ENCODE measurements at places on chromosomes 5 and 9. TPM values are rescaled to one million over a fixed set of nuclear protein-coding genes. Genes with fewer than 3 reads are reported as not detected.

- DNase-seq, result no peak
Observed at GRCh38 chr5:151150471-151151262, 6.9 kb downstream of the ANXA6 start.

DNA sequence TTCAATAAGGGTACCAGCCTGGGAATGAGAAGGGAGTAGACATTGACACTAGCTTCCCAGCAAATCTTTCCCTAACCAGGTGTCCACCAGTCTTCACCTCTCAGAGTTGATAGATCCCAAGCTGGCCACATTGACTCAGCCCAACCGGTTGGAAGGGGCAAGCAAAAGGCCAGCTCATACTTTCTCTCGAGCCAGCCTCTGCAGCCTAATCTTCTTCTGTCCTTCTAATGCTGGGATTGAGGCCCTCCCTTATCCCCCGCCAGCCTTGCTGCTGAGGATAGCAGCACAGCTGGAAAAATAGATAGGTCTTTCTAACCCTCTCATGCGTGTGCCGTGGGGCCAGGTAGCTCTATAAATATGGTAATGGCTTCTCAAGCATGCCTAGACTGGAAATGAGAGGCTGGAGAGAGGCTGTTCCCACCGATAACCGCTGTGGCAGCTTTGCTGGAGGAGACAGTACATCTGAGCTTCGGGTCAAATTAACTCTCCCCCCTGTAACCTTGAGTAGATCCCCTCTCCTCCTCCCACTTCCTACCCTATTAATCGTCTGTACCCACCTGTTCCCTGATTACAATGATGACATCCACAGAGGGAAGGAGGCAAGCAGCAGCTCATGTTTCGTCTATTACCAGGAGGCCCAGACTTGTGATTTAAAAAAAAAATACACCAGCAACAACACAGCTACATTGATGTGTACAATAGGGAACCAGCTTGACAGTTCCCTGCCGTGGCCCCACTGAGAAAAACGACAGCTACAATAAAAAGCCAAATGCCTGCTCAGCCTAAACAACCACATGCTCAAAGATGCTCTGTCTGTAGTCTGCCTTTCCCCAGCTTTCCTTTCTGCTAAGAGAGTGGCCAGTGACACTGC lies 219.9 kb upstream of the BRINP1 start:
- no peak for DNase-seq

Gene PCDHB11
- 0.28 TPM for polyA plus RNA-seq

GRCh38 chr5:997711-998110 lies 10.9 kb upstream of the NKD2 start:
- DNase-seq, result peak; percentile 50

Gene ADAMTSL1
- polyA plus RNA-seq, result 0.50 TPM

DNA sequence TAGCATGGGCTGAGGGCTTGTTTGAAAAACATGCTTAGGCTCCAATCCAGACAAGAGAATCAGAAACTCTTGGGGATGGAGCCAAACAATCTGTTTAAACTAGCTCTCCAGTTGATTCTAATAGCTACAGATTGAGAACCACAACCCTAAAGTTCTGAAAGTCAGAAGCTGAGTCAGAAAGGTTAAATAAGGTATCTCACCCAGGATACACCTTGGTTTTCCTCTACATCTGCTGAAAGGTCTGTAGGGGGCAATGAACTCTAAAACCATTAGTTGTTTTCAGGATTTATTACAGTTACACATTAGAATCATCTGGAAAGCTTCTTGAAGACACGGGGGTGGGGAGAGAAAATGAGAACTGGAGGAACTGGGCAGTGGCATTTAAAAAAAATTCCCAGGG lies 5.7 kb downstream of the GFM2 start:
- no peak for DNase-seq

DNA sequence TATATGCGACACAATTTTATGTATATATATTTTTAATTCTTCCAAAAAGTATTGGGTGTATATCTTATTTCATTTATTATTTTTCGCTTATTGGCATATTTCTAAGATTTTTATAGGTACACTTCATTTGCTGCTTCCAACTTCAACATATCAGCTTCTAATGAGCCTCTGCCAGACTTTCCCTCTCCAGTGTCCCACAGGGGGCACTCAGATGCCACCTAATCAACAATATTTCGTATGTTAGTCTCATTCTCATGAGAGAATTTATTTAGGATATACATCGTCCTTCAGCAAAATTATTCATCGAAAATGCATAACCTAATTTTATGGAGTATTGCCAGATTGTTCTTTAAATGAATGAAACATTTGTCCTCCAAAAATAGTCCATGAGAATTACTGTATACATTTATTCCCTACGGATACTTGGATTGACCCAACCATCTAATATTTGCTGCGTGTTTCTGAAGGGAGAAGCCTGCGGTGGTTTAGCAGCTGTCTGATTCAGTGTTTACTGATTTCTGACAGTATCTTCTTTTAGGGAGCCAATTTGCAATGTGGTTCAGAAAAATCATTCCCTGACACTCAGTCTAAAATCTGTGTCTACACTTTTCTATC lies 100.6 kb upstream of the SELENOP start:
- no peak for DNase-seq

- DNase-seq, result no peak
Observed at GRCh38 chr9:70466976-70467561, 52.6 kb upstream of the KLF9 start.

Gene TXNDC8
- polyA plus RNA-seq, result not detected
